ENCODE measurements at places on chromosomes 11 and 22. TPM values are rescaled to one million over a fixed set of nuclear protein-coding genes. Genes with fewer than 3 reads are reported as not detected.

Gene MMP3
- not detected for total RNA-seq

Gene PNPLA2
- total RNA-seq: 137 TPM

Gene MPPED2
- not detected for total RNA-seq

Gene UVRAG
- 18.6 TPM for total RNA-seq

Gene AMOTL1
- 60.5 TPM for total RNA-seq

Gene OR5D13
- not detected for total RNA-seq

Gene CLCF1
- 15.9 TPM for total RNA-seq

Gene SOX10
- not detected for total RNA-seq

Gene TOP3B
- 23.9 TPM for total RNA-seq

Gene LRRC74B
- total RNA-seq: 0.25 TPM

Gene ZW10
- total RNA-seq: 19.3 TPM

Gene JHY
- total RNA-seq: 6.2 TPM

Gene HYLS1
- 12.2 TPM for total RNA-seq

Gene SPDYC
- not detected for total RNA-seq

Gene SF3B2
- total RNA-seq: 221 TPM

Gene LDHAL6A
- not detected for total RNA-seq

Gene KCNJ5
- total RNA-seq: 0.11 TPM

Gene OR52E6
- total RNA-seq: not detected

Gene OR51B5
- 1.2 TPM for total RNA-seq

Gene OR4D5
- not detected for total RNA-seq

Gene ASCL2
- not detected for total RNA-seq

Gene SLC17A6
- total RNA-seq: not detected

Gene NAALADL1
- not detected for total RNA-seq

Gene PPFIA1
- total RNA-seq: 86.8 TPM

Gene PKNOX2
- not detected for total RNA-seq

Gene HMBS
- total RNA-seq: 54.9 TPM

All from PC-9 (cell line).